Fibroblast of skin of back (primary cell): ENCODE measurements at places on chromosomes 4 and X.

DNA sequence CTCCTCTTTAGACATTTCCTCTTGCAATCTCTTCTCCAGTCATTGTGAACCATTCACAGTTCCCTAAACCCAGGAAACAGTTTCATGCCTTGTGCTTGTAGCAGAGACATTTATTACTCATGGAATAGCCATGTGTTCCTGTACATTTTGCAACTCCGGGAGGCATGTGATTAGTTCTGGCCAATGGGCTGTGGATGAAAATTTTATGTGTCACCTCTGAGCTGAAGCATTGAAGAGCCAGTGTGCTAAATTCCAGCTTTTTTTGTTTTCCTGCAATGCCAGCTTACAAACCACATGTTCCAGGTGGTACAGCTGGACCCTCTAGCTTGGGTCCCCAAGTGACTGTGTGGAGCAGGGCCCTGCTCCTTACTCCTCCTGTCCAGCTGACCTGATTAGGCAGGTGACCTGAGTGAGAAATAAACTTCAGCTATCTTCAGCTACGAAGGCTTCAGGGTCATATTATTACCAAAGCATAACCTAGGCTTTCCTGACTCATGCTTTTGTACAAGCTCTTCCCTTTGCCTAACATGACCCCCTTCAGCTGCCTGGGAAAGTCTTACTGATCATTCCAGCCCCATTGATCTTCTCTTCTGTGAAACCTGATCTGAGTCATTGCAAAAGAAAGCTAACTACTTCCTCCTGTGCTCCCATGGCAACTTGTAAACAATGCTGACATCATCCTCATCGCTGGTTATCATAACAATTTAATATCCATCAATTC lies 200.4 kb downstream of the PTTG2 start:
- DNase-seq, result peak; percentile 97

DNA sequence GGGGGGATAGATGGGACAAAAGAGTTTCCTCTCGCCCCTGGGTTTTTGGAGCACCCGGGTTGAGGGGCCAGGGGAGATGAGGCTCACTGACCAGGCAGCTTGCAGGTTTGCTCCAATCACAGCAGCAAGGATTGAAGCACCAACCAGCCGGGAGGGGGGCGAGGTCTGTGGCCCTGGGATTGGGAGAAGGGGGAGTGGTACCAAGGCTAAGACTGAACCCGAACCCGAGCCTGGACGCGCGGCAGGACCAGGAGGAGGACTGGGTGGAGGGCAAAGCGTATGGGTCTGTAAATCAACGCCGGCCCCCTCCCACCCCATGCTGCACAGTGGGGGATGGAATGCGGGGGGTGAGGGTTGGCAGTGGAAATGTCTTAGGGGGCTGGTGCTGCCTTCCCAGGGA lies 3.5 kb downstream of the SOX3 start:
- DNase-seq, result no peak

DNA sequence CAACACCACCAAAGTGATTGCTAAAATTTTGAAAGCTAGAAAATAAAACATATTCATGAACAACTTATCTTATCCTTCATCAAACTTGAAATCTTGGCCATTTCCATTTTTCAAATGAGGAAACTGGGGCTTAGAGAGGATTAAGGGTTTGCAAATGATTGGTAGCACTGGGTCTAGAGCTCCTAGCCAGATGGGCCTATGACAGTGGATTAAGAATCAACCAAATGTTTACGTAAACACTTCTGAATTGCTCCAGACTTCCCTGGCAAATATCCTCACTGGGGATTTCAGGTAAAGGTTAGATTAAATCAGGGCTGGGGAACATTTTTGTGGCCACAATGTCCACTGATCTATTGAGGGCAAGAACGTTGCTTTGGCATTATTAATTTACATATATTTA lies 241.2 kb downstream of the ANK2 start:
- no peak for DNase-seq

DNA sequence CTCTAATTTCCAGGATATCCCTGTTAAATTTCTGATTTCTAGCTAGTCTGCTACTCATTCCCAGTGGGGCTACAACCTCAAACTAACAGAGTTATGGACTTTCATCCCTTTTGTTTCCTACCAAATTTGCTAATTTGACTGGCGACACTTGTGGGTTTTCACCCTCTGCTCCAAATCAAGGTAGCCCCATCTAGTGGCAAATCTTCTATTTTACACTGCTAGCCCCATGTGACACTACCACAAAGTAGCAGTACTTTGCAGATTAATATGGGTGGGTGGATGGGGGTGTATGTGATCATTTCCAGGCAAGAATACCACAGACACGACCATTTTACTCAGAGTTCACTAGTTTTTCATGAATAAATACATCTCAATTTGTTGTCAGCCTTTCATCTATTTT lies 150.3 kb downstream of the MSL3 start:
- DNase-seq, result peak; percentile 6
